ENCODE measurements at places on chromosomes 5 and 9.

DNA sequence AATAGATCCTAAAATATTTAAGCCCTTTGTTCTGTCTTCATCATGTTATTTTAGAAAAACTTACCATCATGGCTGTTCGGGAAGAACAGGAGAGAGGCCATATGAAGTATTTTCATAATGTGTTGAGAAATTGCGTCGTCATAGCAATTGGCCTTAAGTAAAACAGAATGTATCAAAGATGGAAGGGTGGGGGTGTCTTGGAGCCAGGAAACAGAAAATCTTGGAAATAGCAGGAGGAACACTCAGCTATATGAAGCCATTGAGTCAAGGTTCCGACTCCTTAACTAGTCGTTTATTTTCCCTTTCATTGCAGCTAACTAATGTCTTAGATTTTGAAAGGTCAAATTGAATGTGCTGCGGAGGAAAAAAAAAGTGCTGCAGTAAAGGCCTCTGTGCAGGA is 1.3 kb downstream of the SPTAN1 start:
- no peak for DNase-seq

DNA sequence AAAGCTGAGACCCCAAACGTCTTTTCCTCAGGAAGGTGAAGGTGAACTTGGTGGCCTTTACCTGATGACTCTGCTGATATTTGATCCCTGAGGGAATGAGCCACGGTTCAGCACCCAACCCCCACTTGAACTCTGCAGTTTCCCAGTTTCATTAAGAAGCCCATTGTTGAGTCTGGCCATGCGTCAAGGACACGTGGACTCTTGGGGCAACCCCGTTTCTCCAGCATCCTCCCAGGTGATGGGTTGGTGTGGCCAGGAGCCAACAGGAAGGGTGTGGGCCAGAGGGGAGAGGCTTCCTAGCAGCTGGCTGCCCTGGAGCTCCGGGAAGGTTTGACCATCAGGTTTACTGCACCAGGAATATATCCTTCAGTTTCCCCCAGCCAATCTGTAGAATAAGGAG is 59.5 kb upstream of the GNE start:
- DNase-seq, result no peak

- DNase-seq, result no peak
Observed at GRCh38 chr9:25813478-25813877, 135.2 kb upstream of the TUSC1 start.

DNA sequence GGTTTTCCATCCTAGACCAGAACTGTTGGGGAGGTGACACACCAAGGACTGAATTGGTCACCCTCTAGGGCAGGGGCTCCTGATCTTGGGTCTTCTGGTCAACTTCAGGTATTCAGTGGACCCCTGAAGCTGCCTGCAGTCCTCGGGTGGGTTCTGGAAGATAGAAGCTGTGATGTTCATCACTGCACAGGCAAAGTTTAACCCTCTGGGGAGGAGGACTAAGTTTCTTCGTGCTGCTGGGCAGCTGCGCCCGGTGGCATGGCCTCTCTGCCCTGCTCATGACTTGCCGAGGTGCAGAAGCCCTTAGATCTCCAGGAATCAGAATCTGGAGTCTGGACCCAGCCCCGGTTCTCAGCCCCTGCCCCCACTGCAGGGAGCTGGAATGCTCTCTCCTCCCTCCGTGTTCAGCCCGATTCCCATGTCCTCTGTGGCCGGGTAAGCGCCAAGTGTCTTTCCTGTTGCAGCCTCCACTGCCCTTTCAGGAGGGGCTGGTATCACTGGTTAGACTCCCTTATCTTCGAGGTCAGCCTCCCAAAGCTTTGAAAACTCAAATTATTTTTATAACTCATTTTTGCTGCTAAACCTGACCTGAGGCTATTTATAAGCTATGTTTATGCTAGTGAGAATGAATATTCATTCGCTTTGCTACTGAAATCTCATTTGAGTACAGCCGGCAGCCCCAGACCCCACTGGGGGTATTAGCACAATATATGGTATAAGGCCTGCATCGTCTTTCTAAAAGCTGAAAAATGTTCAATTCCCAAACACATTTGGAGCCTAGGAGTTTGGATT is 1.7 kb downstream of the LAMC3 start:
- DNase-seq, result no peak

- peak; percentile 21 for DNase-seq
Observed at GRCh38 chr9:21381448-21382339, 3.5 kb downstream of the IFNA2 start.

- DNase-seq, result no peak
Observed at GRCh38 chr9:13332571-13332970, 53.1 kb upstream of the MPDZ start.

Measured in HL-60 (cell line).